ENCODE measurements at places on chromosomes 3 and 15.

GRCh38 chr3:70811880-70812279 lies 499.4 kb upstream of the MDFIC2 start:
- DNase-seq = no peak

DNA sequence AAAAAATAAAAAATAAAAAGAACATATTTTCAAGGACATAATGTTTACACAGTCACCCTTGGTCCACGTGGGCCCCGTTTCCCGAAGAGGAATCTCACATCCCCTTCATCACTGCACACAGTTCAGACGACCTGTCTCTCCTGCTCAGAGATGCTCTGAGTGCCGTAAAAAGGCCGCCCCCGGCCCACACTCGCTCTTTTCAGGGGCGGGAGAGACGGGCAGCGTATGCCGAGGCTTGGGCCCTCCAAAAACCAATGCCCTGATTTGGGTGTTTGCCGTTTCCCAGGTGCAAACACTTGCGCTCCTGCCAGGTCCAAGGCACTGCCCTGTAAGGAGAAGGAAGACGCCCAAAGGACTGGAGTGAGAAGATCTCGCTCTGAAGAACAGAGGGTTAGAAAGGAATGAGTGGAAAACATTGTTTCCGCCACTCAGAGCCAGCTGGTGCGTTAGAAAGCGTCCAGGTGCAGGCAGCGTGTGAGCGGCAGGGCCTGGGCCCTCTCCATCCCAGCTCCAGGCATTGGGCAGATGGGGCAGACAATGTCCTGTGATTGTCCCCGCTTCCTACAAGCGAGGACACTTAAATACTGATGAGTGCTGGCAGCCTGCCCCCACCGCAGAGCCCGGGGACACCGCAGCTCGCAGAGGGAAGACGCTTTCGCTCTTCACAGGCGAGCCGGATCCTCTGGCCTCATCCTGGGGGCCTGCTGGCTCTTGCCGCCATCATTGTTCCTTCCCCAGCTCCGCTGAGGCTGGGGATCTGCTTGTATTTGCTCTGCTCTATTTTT lies 53.2 kb downstream of the NIPA2 start:
- DNase-seq = no peak

GRCh38 chr3:182045736-182046135 lies 334.0 kb downstream of the SOX2 start:
- DNase-seq = no peak

DNA sequence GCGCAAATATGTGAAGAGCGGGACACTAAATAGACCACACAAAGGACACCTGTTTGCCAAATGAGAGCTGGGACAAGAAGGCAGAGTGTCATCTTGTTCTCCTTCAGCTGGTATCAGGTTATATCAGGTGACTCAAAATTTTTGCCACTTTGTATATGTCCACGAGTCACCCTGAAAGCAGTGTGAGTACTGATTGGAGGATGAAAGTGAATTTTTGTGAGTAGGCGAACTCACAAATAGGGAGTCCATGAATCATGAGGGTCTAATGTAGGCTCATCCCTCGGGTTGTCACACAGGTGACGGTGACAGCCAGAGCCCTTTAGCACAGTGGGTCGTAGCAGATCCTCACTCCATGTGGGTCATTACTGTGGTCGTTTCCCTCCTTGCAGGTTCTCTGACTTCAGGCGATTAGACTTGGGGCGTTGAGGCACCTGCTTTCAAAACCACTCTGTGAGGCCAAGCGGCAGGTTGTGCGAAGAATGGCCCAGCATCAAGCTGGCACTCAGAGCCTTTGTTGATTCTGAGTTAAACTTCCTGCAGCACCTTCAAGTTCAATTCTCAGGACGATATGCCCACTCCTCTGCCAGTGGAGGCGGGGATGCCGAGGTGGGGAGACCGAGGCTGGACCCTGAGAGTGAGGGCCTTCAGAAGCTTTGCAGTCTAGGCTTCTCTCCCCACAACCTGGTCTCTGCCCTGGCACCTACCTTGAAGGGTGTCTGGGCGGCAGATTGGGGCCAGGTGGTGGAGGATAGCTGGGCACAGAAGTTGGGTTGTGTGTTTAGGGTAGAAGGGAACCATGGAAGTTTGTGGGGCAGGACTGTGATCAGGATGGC lies 173.8 kb downstream of the SMAD6 start:
- DNase-seq = no peak

- DNase-seq = no peak
Measured at GRCh38 chr3:159273608-159274007, 471.8 kb downstream of the MFSD1 start.

GRCh38 chr15:74799255-74799855 lies 13.3 kb upstream of the LMAN1L start:
- no peak for DNase-seq

- no peak for DNase-seq
Measured at GRCh38 chr3:36906504-36907149, 38.2 kb downstream of the TRANK1 start.

DNA sequence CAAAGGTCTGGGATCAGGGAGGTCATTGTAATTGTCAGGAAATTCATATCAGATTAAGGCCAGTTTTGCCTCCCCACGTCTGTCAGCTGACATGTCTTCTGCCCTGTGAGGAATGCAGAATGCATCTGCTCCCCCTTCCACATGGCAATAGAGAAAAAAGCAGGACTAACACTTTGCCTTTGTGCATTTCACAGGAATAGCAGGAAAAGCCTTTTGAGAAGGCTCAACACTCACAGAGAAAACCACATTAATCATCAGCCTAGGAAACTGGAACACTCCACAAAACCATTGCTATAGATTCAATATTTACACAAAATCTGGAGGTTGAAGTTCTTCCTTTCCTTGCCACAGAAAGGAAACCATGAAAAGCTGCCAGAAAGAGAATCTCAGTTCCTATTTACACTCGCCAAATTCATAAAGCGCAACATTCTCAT lies 165.2 kb upstream of the HES1 start:
- no peak for DNase-seq

GRCh38 chr3:9180764-9181117 lies 68.7 kb downstream of the SRGAP3 start:
- no peak for DNase-seq
